Sigmoid colon (tissue), 7 donors: ENCODE measurements at places on chromosomes 1 and 21.

DNA sequence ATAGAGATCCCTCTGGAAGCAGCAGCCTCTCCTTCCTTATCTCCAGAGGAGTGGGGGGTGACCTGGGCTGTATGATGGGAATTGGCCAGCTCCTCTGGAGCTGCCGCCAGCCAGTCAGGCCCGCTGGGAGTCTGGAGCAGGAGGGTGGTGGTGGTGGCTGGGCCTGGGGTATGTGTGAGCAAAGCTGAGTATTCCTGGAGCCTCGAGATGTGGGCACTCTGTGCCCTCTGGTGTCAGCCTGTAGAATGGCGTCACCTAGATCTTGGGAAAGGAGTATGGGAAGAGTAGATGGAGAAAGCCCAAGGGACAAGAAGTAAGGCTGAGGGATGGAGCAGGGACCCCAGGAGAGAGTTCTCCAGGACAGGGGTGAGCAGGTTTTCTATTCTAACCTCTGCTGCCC is 16.0 kb downstream of the VANGL2 start:
- no peaks in the 10 kb centered on the region for H3K4me1 ChIP-seq
- H3K27me3 ChIP-seq = no peaks in the 10 kb centered on the region
- no peak overlapping the region for H3K4me3 ChIP-seq
- no peak for DNase-seq
- no peak overlapping the region for H3K27ac ChIP-seq
- peaks cover 20% of the 10 kb centered on the region for H3K36me3 ChIP-seq

GRCh38 chr1:154759196-154759595 is 110.9 kb downstream of the KCNN3 start:
- no peak overlapping the region for H3K27ac ChIP-seq
- peaks cover 8% of the 10 kb centered on the region for H3K4me1 ChIP-seq
- H3K36me3 ChIP-seq = no peaks in the 10 kb centered on the region
- peaks cover 8% of the 10 kb centered on the region for H3K27me3 ChIP-seq
- DNase-seq = peak; percentile 29
- no peak overlapping the region for H3K4me3 ChIP-seq

GRCh38 chr1:181818459-181818858 is 243.1 kb downstream of the ZNF648 start:
- no peaks in the 10 kb centered on the region for H3K4me1 ChIP-seq
- H3K4me3 ChIP-seq = no peak overlapping the region
- DNase-seq = no peak
- no peaks in the 10 kb centered on the region for H3K27me3 ChIP-seq
- H3K36me3 ChIP-seq = no peaks in the 10 kb centered on the region

DNA sequence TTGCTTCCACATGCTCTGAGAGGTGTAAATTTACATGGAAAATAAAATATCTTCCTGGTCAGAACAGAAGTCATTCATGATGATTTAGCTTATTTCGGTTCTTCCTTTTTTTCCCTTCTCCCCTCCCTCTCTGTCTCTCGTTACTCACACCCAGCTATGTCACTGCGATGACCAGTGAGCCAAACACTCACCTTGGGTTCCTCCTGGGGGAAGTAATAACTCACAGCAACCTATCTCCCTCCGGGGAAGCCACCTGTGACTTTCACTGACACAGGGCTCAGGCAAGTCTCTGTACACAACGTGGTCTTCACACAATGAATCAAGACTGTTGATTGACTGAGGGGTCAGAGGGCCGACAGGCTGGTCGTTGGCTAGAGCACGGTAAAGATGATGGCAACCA is 135.3 kb upstream of the VANGL1 start:
- H3K27me3 ChIP-seq = no peaks in the 10 kb centered on the region
- no peak for DNase-seq
- no peak overlapping the region for H3K27ac ChIP-seq
- no peak overlapping the region for H3K4me3 ChIP-seq
- H3K4me1 ChIP-seq = peaks cover 11% of the 10 kb centered on the region

GRCh38 chr21:38790961-38791360 is 14.8 kb upstream of the ETS2 start:
- no peaks in the 10 kb centered on the region for H3K36me3 ChIP-seq
- DNase-seq = no peak
- no peaks in the 10 kb centered on the region for H3K4me1 ChIP-seq
- H3K4me3 ChIP-seq = no peak overlapping the region
- H3K27ac ChIP-seq = no peak overlapping the region
- no peaks in the 10 kb centered on the region for H3K27me3 ChIP-seq

DNA sequence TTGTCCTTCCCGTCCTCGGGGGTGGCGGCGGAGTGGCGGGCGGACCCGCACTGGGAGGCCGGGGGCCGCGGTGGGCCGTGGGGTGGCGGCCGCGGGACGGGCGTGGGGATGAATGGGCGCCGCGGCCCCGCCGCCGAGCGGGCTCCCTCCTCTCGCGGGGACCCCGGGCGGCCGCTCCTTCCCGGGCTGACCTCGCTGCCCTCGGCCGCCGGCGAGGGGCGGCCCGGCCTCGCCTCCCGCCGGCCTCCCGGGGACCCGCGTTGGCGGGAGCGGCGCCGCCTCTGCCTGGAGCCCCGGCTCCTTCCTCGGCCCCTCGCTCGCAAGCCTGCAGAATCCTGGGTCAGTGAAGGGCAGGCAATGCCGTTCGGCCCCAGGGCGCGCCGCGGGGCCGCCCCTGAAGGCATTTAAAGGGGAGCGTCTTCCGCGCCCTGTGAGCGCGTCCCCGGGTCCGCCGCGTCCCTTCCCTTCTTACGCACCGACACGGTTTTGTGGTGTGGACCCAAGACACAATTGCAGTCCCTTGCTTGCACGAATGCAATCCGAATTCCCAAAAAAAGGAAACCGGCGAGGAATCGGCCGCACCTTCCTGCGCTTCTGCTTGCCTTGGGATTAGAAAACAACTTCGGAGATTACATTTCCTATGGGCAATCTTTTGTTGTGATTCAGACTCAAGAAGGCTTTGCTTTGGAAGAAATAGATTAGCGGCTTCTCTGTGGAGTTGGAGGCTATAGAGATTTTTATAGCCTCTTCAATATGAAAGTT is 776 bp downstream of the ITSN1 start:
- no peaks in the 10 kb centered on the region for H3K27me3 ChIP-seq
- peak; percentile 69 for DNase-seq
- H3K4me3 ChIP-seq = peak overlapping the region; percentile 99
- no peaks in the 10 kb centered on the region for H3K36me3 ChIP-seq
